ENCODE measurements at places on chromosomes 3 and 15.

DNA sequence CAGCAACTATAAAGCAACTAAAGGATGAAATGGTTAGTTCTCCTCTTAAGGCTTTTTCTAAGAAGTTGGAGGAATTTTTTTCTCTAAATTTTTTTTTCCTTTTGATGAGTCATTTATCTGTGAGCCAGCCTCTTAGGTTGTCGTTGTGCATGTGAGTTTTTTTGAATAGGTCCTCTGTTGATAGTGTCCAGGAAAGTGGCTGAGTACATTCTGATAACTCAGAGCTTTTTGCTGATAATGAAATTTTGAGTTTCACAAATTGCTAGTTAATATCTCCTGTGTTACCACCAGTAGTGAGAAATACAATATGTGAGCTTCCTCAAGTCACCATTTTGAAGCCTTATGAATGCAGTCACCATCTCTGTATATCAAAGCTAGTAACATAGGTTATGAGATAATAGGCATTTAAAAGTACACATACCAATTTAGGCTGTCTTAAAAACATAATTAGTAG, 7.1 kb upstream of the LXN start:
- no peaks in the 10 kb centered on the region for H3K27me3 ChIP-seq
- H3K27ac ChIP-seq = no peak overlapping the region
- peaks cover 42% of the 10 kb centered on the region for H3K36me3 ChIP-seq
- no peaks in the 10 kb centered on the region for H3K4me1 ChIP-seq
- no peak for DNase-seq

DNA sequence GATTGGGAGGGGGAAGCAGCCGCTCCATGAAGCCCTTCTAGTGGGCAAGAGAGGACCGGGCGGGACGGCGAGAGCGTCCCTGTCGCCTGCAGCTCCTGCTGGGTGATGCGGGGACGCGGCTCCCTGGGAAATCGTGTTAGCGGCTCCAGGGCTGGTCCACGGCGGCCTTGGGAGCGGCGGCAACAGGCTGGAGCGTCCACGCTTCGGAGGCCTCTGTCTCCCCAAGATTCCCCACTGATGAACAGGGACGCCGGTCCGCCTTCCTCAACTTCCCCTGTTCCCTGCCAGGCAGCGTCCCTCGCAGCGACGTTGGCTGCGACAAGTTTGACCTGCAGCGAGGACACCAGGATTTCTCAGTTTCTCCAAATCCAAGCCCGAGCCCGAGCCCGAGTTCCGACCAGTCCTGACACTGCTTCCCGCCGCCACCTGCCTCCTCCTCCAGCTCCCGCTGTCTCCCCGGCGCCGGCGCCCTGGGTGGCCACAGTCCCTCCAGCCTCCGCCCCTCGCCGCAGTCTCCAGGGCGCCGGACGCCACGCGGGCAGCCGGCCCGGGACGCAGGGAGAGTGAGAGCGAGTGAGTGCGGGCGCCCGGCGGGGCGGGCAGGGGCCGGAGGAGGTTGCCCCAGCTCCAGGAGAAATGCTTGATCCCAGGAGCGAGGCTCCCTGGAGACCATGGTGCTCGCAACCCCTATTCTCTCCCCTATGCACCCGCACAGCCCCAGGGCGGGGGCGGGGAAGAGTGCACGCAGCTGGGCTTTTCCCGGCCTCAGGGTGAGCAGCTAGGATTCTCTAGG, 78.1 kb upstream of the RNF7 start:
- H3K27me3 ChIP-seq = peaks cover 12% of the 10 kb centered on the region
- H3K27ac ChIP-seq = no peak overlapping the region
- peak overlapping the region; percentile 32 for H3K4me3 ChIP-seq

- H3K27me3 ChIP-seq = no peaks in the 10 kb centered on the region
- H3K4me3 ChIP-seq = no peak overlapping the region
- no peaks in the 10 kb centered on the region for H3K4me1 ChIP-seq
- DNase-seq = no peak
- no peaks in the 10 kb centered on the region for H3K36me3 ChIP-seq
These were observed 182.2 kb downstream of the UBE2E2 start for GRCh38 chr3:23385327-23385726.

DNA sequence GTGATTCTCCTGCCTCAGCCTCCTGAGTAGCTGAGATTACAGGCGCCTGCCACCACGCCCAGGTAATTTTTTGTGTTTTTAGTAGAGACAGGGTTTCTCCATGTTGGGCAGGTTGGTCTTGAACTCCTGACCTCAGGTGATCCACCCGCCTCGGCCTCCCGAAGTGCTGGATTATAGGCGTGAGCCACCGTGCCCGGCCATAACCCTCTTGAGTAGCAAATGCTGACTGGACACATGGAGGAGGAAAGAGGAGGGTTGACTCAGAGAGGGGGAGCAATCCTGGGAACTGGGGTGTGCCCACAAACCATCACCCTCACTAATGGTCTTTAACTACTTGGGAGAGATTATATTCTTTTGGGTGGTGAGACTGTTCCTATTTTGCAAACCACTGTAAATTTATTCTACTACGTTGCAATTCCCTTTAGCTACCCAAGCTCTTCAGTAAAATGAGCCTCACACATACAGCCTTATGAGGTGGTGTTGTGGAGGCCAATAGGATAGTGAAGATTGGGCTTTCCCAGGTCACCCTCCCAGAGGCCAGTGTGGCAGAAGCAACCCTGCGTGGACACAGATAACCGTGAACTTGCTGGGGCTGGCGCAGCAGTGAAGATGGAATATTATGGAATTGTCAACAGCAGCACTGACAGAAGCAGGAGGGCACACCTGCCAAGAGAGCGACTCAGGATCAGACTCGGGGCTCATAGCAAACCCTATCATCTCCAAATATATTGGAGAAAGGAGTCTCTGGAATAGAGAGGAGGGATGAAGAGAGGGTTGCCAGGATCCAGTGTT, 37.4 kb downstream of the TLNRD1 start:
- H3K27me3 ChIP-seq = no peaks in the 10 kb centered on the region
- no peak for DNase-seq
- H3K36me3 ChIP-seq = no peaks in the 10 kb centered on the region

All from RWPE2 (cell line).